ENCODE measurements at places on chromosomes 7 and 10.

GRCh38 chr10:22251751-22252223 lies 34.0 kb upstream of the EBLN1 start:
- DNase-seq: peak; percentile 57

- DNase-seq: peak; percentile 73
Observed at GRCh38 chr7:155738652-155739537, 73.4 kb downstream of the SHH start.

DNA sequence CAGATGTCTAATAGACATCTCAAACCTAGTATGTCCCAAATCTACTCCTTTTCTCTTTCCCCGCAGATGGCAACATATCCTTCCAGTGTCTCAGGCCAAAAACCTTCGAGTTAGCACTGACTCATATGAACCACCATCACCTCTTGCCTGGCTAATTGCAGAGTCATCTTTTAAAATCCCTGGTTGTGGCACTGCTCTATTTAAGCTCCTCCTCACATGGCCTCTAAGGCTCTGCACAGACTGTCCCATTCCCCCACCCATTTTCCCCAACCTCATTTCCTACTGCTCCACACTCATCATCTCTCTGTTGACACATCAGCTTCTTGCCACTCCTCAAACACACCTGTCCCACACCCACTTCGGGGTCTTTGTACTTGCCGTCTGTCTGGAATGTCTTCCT lies 16.8 kb upstream of the HBP1 start:
- no peak for DNase-seq

GRCh38 chr7:14894826-14895225 lies 7.7 kb downstream of the DGKB start:
- DNase-seq: no peak

DNA sequence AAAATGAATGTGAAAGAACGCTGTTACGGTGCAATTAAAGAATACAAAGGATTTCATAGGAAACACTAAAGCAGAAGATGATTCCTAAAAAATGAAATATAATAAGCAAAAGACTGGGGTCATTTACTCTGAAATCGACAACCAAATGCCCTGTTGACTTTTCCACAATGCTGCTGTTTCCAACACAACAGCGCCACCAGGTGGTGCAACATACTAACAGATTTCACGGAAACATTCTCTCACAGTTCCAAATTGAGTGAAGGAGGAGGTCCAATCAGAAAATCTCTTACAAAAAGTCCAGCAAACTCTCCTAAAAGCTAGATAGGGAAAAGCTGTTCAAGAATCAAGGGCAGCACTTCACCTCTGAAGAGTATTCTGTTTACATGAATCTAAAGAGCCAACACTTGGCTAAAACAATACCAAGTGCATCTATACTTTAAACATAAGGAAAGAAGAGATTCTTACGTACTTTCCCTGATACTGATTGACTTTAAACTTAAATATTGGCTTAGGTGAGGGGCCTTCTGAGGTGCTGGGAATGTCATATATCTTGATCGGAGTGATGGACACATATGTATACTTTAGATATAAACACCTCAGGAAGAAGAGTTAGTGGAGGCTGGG lies 55.9 kb downstream of the UPF2 start:
- DNase-seq: peak; percentile 89

- no peak for DNase-seq
Observed at GRCh38 chr7:757741-758163, 30.7 kb upstream of the PRKAR1B start.

DNA sequence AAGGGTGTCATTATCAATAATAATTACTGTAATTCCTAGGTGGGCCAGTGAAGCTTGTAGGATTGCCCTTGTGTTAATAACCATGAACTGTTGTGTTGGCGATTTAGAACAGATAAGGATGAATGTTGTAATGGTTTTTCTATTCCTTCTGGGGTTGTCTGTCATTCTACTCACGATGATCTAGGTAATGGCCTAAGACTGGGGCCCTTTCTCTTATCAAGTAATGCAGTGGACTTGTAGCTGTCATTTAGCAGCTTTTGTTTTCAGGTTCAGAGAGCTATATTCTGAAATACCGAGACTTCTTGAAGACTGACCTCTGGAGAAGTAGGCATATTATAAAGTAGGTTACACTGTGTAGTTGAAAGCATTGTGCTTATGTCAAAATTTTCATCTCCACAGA lies 110.2 kb downstream of the TAF3 start:
- peak; percentile 14 for DNase-seq

GRCh38 chr10:97711640-97712572 lies 1.6 kb upstream of the MARVELD1 start:
- DNase-seq: no peak

DNA sequence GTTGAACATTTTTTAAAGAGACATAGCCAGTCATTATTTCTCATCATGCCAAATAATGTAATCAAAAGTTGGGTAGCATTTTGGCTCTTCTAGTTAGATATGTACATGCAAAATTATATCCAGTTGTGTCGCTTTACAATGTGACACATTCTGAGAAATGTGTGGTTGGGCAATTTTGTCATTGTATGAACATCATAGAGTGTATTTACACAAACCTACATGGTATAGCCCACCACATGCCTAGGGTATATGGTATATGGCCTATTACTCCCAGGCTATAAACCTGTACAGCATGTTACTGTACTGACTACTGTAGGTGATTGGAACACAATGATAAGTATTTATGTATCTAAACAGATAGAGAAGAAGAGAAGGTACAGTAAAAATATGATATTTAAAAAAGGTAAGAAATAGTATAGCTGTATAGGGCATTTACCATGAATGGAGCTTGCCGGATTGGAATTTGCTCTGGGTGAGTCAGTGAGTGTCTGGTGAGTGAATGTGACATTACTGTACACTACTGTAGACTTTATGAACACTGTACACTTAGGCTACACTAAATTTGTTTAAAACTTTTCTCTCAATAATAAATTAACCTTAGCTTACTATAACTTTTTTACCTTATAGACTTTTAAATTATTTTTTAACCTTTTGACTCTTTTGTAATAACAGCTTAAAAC lies 16.5 kb downstream of the ZNF365 start:
- DNase-seq: no peak
